ENCODE measurements at places on chromosomes 16 and 17.

DNA sequence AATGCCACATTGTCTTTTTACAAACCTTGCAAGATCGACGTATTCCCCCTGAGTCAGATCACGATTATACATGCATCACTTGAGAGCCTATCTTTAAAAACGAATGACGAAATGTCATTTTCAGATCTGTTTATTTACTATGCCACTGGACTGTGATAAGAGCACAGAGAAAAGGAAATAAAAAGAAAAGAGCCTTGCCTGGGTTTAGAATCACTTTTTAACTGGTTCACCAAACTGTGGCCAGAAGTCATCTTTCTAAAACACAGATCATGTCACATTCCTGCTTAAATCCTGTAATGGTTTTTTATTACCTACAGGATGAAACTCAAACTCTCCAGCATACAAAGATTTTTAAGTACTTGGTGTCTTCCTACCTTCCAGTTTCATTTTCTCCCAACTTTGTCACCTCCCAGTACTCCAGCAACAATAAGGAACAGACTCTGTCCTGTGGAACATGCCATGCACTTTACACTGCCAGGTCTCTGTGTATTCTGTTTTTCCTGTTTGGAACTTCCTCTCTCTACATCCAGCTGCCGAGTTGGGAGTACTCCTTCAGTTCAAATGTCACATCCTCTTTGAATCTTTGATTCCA lies 91.5 kb downstream of the SNX11 start:
- no peak for DNase-seq

GRCh38 chr16:7716660-7717550 lies 384.3 kb downstream of the RBFOX1 start:
- DNase-seq, result no peak

DNA sequence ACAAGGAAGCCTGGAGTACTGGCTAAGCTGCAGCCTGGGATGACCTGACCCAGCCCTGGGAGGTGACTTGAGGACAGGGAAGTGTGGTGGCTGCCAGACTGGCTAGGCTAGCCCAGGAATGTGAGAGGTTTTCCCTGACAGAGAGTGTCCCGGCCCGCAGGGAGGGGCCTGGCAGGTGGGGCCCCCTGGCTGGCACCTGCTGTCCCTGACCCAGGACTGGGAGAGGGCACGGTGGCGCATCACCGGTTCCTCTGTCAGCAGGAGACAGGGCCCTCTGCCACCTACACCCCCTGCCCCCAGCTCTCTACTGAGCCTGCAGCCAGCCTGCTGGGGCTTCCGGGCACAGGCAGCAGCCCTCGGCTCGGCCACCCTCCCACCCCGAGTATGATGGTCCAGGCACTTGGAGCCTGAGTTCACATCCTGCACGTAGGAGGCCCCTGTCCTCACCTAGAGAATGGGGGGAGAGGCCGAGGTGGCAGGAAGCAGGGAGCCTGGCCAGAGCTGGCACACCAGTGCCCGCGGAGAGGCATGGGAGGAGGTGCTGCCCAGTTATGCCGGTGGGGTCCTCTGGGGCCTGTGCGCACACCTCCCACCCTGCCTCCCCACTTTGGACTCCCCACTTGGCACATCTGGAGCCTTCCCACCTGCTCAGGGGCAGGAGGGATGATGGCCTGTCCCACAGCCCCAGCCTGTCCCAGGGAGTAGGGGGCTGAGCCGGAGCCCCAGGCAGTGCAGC lies 528 bp downstream of the PRSS27 start:
- no peak for DNase-seq

- DNase-seq, result no peak
These were observed 740 bp upstream of the CMIP start for GRCh38 chr16:81443688-81444447.

- DNase-seq, result no peak
These were observed 5.5 kb downstream of the SOX8 start for GRCh38 chr16:986925-987582.

GRCh38 chr17:27244011-27244410 lies 49.9 kb upstream of the WSB1 start:
- no peak for DNase-seq

DNA sequence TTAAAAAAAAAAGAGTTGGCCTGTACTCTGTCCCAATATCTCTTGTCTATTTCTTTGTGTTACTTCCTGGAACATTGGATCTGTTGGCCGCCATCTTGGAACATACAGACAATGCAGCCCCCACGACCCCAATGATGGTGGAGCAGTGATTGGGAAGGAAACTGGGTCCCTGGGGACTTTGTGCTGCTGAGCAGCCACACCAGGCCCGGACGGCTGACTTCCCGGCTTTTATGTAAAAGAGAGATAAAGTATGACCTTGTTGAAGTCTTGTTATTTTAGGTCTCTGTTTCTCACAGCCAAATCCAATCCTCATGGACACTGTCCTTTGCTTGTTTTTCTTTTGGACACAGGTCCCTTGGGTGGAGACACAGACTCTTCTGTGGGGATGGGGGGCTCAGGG lies 204.5 kb downstream of the SALL1 start:
- DNase-seq, result no peak

DNA sequence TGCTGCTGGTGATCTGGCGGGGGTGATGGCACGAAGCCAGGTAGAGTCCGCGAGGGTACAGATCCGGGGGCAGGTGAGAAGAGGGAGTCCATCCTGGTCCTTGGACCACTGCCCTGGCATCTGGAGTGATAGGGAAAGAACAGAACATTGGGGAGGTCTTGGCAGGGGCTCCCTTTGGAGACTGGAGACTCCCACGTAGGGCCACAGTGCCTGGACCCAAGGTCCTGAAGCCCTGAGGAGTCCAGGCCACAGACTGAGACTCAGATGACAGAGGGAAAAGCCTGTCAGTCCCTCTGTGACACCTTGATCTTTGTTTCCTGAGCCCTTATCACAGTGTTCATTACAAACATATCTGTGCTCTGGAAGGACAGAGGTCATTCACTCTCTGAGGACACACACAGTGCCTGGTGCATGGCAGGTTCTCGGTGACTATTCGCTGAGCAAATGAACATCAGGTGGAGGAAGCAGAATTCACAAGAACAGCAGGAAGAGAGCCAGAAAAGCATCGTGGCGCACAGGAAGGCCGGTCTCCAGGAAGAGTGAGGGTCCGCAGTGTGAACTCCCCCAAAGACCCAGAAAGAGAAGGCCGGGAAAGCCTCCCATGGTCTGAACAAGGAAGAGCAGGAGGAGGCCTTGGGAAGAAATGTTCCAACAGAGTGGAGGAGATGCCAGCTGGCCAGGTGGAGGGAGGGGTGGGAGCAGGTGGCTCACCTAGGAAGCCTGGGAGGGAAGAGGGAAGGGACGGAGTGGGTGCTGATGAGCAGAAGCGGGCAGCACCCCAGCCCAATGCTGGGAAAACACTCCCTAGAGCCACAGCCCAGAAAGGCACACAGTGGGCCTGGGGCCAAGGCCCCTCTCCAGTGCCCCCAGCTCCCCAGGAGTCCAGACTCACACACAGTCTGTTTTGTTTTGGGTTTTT lies 20.5 kb downstream of the PEMT start:
- no peak for DNase-seq

GRCh38 chr16:80046848-80047247 lies 446.3 kb upstream of the MAF start:
- no peak for DNase-seq

DNA sequence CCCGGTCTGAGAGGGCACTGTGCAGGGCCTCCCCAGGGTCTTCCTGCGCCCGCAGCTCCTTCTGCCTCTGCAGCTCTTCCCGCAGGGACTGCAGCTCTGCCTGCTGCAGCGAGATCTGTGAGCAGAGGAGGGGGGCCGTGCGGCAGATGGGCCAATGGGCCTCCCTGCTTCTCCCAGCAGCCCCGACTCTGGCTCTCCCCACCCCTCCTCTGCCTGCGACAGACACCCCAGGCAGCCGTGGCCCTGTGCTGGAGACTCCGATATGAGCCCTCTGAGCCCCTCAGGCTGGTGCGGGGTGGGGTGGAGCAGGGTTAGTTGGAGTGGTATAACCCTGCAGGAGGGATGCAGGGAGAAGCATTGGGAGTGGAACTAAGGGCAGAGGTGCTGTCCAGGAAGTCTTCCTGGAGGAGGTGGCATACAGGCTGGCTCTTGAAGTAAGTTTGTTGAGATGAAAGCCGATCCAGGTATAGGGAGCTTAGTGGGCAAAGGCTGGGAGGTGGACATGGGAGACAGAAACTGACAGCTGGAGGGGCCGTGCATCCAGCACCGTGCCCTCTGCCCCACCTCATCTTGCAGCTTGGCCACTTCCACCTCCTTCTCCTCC lies 5.0 kb downstream of the THOC6 start:
- no peak for DNase-seq

DNA sequence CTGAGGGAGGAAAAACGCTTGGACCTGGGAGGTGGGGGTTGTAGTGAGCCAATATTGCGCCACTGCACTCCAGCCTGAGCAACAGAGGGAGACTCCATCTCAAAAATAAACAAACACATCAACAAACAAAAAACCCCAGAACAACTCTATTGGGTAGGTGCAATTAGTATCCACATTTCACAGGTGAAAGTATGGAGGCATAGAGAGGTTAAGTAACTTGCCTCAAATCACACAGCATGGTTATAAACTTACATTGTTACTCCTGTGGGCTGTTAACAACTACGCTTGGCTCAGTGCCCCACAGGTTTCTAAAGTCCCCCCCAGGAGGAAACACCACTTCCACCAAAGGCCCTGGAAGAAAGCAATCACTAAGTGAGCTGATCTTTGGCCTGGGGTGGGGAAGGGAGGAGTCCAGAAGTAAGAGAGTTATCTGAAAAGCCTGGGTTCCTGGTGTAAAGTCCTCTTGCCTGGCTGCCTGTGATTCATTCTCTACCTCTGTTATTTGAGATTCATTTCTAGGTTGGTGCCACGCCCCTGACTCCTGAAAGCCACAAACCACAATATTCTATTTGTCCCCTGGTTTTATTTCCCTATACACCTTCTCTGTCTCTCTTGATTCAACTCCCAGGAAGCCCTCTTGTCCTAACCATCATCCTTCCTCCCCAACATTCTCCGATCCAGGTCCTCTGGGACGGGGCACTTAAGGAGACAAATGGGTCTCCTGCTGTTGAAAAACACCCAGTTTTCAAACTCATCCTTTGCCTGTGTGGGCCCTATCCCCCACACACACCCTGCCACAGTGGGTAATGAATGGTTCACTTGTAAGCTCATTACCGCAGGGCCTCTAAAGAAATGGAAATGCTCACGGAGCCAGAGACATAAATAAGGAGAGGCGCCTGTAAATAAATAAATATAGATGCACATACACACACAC lies 195.4 kb downstream of the XYLT1 start:
- no peak for DNase-seq

GRCh38 chr17:3025421-3026124 lies 37.8 kb downstream of the OR1D5 start:
- no peak for DNase-seq

DNA sequence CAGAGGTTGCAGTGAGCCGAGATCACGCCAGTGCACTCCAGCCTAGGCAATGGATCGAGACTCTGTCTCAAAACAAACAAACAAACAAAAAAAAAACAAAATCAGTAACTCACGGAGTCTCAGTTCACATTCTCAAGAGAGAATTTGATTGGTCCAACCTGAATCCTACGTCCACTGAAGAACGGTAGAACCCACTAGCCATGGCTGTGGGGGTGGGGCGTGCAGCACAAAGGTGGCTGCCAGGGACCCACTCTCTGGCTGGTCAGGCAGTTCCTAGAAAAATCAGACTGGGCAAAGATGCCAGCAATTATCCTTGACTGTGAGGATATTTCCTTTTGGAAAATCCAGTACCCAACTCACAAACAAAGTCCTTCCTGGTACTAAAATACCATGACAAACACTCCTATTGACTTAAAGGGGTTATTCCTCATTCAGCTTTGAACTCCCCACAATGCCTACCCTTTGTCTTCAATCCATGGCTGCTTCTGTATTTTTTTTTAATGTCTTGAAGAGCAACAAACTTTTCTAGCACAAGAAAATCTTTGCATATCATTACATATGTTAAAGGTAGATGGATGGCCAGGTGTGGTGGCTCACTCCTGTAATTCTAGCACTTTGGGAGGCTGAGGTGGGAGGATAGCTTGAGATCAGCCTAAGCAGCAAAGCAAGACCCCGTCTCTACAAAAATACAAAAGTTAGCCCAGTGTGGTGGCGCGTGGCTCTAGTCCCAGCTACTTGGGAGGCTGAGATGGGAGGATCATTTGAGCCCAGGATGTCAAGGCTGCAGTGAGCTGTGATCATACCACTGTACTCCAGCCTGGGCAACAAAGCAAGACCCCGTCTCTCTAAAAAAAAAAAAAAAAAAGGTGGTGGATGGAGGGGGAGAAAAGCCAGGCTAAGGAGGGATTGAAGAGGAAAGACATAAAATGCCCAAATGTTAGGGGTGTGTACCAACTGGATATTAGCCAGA lies 3.8 kb upstream of the POLR3E start:
- DNase-seq, result no peak

DNA sequence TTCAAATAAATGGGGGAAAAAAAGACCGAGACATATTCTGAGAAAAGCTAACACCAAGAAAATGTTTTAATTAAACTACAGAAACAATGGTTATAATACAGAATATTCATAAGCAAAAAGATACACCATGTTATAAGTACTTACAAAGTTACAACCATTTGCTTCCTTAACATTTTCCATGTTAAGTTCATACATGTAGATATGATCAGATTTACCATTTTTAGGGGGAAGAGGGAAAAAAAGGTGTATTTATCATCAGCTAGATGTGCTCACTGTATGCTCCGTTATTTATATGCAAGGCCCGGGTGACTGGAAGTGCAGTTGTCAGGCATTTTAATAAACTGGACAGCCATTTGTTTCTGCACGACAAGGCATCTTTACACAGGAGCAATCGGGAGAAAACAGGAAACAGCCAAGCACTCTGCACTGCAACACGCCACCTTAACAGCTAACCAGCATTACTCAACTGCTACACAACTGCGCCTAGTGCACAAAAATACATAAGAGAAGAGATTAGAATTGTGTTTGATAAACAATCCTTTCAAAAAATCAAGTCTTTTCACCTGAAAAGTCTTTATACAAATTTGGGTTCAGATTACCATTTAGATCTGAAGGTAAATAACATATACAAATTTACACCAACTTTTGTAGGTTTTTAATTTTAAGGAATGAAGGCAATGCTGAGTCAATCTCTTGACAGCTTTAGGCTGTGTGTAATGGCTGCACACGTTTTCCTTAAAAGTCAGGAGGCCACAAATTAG lies 2.9 kb downstream of the SRSF2 start:
- DNase-seq, result peak; percentile 70

GRCh38 chr16:79309606-79310005 lies 290.9 kb downstream of the MAF start:
- no peak for DNase-seq

DNA sequence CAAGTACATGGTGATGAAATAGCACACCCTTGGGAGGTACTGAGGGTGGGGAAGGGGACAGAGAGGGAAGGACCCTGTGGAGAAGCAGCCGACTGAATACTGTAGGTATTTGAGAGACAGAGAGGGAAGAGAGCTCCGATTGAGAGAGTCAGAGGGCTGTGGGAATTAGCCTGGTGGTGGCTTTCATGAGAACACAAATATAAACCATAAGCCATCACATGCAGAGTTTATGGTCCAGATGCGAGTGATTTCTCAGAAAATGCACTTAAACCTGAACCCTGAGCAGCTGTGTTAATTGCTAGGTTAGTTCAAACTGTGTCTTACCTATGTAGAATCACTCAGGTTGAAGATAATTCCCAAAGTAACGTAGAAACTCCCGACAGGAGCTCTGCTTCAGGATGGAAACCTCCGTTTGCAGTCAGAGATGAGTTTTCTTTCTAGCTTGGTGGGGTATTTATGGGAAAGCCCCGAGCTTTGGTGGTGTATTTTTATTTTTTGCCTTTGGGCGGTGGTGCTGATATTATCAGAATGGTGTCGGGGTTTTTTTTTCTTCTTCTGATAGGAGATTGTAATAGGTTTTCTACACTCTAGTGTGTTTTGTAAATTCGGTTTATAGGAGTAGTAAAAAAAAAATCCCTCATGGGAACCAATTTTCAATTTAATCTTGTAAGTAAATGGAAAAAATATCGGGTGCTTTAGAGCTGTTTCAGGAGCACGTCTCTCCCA lies 184.9 kb upstream of the CACNG5 start:
- DNase-seq, result no peak
